AG08395 (cell line): ENCODE measurements at places on chromosomes 2 and 18.
A peak's percentile ranks its signal among the peaks of the same experiment; 100 is the strongest.

DNA sequence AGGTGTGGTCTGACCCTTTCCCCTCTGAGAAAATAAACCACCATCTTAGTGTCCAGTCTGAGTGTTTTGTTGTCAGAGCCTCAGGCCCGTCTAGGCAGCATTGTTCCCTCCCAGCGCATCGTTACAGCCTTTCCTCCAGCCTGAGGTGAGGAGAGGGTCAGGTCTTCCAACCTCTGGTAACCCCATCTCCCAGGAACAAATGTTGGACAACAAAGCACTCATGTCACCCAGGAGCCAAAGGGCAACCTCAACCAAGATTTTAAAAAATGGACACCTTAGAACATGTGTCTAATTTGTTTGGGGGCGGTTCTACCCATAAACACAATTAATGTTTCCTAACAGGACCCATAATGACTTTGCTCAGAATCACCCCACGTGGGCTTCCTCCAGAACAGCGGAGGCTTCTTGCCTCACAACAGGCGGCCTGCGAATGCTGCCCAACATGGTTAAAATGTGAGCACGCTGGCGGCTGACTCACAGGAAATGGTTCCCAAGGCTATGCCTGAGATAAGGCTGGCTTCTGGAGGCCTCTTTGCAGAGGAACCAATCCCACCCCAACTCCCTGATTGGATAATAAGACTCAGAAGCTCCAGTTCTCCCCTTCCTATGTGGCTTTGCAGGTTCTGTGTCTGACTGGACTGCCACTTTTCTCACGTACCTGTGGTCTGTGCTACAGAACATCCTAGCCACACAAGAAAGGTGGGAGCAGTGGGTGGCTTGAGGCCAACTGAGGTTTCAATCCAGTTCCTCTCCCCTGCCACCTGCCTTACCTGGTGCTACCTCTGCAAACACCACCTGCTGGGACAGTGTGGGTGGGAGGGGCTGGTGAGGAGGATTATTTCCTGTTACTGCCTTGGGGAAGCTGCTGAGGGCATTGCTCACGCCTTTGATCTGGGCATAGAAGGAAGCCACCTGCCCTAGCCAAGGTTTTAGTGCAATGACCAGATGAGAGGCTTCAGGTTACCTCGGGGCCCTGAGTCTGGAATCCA lies 108.8 kb downstream of the B3GNT2 start:
- peak; percentile 27 for DNase-seq

DNA sequence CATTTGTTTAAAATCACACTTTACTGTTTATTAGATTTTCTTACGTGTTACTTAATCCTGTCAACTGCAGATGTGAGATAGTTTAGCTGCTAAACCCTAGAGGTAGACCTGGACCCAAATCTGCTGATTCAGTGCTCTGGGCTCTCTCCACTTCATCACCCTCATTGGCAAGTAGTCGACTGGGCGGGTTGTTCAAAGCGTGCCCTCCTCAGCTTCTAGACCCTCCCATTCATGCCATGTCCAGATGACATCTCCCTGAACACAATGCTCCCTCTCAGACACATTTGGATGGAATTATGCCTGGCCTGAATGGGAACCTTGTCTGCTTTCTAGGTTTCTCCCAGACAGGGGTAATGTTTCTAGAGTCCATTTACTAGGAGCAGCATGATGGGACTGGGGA lies 43.7 kb downstream of the RPIA start:
- no peak for DNase-seq

DNA sequence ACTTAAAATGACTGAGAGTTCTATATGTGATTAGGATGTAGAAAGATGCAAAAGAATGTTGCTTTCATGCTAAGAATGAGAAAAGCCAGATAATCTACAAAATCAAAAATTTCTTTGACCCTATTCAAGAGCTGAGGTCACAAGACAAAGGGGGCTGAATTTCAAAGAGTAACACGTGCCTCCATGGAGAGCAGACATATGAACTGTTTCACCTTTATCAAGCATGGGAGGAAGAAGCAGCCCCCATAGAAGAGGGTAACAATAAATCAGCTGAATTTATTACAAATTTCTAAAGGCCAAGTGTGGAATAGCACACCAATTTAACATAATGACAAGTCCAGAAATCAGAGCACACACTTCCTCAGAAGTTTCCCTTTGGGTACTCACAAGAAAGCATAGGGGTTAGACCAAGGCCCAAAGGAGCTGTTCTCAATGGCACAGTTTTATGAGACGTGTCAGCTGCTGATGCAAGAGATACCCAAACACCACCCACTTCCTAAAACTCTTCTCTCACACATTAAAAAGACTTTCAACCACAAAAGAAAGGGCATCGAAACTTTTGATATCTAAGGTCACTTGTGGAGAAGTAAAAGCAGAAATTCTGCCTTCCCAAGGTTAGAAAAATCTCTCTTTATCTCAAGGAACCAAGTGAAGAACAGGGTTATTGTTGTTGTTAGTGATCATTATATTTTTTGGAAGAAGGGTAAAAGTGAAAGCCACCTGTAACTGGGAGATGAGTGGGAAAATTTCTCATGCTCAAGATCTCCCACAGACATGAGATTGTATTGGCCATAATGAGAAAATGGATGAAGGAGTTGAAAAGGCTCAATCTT lies 950.1 kb downstream of the TRIB2 start:
- no peak for DNase-seq

DNA sequence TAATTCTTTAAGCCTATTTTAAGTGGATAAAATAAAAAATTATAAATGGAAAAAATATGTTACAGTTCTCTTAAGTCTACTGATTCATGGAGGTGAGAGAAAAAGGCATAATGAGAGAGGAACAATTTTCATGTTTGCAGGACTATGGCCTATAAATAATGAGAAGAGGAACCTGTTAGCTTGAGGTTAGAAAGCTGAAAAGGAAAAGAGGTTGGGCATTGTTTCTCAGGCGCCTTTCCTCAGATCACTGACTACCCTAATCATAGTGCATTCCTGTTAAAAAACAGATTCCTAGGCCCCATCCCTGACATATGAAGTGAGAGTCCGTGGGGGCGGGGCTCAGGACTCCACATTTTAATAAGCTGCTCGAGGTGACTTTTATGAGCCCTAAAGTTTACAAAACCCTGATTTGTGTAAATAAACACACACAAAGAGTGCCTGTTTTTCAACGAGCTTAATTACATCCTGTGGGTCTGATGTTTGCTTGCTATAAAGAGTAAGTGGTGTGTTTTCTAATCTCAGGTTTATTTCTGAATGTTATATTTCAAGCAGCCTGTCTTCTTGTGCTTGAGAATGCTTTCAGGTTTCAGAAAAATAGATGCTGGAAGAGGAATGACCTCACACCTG lies 335.5 kb downstream of the CLIP4 start:
- no peak for DNase-seq

- no peak for DNase-seq
Observed at GRCh38 chr2:32824070-32824809, 122.5 kb upstream of the LTBP1 start.

GRCh38 chr2:120267348-120267747 lies 14.7 kb downstream of the RALB start:
- DNase-seq, result no peak

DNA sequence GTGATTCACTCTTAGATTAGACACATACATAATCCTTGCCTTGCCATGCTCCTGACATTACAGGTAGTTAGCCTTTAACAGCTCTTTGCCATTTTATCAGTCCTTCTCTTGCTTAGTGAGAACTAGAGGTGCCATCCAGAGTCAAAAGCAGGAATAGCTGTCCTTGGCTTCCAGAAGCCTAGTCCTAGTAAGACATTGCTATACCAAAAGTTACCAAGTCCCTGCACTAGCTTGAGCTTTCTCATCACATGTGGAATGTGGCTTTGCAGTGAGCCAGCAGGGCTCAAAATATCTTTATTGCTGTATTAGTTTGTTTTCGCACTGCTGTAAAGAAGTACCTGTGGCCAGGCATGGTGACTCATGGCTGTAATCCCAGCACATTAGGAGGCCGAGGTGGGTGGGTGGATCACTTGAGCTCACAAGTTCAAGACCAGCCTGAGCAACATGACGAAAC lies 104.7 kb upstream of the NOSTRIN start:
- no peak for DNase-seq

DNA sequence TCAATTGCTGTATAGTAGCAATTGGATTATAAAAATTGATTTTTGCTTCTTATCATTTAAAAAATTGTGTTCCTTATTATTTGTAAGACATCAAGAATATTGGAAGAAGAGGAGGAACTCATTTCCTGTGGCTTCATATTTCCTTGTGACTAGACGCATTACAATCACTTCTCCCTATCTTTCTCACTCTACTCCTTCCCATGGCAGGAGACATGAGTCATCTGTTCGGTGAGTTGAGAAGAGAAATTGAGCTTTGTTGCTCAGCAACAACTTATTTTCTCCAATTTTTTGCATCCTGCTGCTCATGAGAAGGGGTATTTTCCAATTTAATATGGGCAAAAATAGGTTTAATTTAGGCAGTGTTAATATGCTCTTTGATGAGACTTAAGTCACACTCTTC lies 1783.9 kb downstream of the SUCLG1 start:
- no peak for DNase-seq

DNA sequence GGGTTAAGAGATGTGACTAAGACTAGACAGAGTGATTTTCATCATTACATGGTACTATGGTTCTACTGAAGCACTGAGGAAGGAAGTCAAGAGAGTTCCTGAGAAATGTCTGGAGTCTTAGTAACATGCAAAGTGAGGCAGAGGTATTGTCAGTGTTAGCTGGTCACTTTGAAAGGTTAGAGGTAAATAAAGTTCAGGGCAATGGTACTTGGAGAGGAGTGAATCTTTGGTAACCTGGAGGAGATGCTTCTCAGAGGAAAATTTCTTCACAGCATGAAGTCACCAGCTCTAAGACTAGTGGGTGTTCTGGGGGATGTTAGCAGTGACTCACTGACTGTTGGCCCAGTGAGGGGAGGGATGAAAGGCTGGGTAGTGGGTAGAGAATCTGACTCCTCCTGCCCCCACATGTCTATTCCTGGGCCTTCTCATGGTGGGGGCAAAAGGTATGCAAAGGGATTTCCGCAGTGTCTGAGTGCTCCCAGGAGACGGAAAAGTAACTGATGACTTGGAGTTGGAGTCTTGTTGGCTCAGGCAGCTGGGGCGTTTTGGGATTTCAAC lies 23.3 kb upstream of the IL1RN start:
- DNase-seq, result no peak

DNA sequence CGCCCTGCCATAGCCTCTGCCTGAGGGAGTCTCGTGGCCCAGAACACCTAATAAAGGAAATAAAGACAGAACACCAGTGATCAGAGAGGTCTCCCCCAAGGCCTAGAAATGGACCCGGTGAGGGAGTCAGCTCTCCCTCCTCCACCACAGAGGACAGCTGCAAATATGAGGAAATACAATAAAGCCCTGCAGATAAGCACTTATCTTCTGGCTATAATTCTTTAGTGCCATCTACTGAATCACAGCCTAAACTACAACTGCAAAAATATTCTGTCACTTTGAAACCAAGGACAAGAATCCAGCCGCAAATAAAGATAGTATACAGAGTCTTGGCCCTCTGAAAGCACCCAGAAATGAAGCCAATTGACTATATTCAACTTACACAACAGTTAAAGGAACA lies 42.4 kb upstream of the TACR1 start:
- no peak for DNase-seq

DNA sequence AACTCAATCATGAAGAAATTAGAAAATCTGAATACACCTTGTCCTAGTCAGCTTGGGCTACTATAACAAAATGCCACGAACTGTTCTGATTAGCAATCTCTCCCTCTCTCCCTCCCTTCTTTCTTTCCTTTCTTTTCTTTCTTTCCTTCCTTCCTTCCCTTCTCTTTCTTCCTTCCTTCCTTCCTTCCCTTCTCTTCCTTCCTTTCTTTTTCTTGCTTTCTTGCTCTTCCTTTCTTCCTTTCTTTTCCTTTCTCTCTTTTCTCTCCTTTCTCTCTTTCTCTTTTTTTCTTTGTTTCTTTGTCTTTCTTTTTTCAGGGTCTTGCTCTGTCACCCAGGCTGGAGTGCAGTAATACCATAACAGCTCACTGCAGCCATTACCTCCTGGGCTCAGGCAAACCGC lies 23.6 kb upstream of the EMILIN2 start:
- no peak for DNase-seq

DNA sequence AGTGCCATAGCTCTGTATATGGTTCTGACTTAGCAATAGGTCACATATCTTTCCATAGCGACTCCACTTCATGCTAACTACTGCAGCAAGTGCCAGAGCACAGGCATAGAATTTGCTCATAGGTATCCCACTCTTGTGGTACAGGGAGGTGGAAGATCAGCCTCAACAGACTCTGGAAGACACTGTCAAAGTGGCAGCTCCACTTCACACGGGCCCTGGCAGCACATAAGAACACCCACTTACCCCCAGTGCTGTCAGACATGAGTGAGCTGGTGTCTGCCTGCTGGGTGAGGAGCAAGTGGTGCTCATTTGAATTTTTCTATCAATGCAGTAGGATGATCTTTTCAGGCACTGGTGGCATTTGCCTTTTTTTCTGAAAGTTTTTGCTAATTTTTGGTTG lies 48.6 kb downstream of the BCL2L11 start:
- DNase-seq, result no peak

- DNase-seq, result no peak
Observed at GRCh38 chr2:56335101-56335500, 151.3 kb downstream of the CCDC85A start.

- DNase-seq, result no peak
Observed at GRCh38 chr2:26562811-26563645, 78.1 kb downstream of the CIB4 start.

DNA sequence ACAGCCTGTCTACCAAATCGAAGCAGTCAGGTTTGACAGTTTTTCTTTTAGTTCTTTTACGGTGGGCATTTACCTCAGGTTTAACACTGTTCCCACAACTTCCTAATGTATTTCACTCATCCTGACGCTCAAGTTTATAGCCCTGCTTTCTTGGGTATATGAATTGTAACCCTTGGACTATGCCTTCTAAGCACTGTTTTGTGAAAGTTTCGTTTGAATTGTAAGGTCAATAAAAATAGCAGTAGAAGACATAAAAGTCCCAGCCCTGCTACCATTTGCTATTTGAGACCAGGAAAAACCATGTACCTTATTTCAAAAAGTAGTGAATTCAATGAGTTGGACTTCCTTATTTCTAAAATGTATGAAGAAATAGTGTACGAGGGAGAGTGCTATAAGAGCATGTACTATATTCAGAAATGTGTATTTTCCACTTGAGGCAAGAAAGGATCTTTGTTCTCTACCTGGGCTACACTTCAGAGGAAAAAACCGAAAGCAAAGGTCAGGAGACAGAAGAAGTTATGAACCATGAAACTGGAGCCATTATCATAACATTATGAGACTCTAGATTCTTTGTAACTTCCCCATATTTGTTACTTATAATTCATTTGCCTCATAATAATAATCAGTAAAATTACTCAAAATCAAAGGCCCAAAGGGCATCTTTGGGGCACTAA lies 1.9 kb upstream of the ZC3H15 start:
- no peak for DNase-seq
